GM18507 (cell line): ENCODE measurements at places on chromosomes 3 and 15.

- DNase-seq, result no peak
These were observed 184.2 kb upstream of the TPM1 start for GRCh38 chr15:62858343-62858742.

DNA sequence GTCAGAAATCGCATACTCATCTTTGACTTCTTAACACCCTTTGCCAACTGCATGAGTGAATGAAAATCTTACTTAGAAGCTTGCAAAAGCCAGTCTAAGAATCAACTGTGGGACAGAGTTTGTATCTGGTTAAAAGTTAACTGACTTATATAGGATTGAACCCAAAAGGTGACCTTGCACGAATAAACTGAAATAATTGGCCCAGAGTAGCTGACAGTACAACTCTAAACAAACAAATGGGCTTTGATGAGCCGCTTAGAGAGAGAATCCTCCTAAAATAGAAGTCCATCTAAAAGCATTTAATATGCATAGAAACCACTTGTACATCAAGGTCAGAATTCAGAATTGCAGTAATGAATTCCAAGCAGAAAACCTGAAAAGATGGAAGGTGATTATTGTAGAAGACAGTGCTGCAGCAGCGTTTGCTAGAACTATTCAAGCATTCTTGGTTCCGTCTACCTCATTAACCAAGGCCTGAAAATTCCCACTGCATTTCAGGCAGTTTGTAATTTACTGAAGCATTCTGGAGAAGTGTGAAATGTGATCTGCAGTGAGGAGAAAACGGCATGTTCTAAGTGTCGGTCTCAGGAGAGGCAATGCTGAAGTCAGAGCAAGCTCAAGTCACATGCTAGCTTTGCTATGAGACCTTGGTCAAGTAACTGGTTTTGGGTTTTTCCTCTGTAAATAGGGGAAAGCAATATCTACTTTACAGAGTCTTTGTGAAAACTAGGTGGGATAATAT is 103.7 kb downstream of the CADPS start:
- no peak for DNase-seq

DNA sequence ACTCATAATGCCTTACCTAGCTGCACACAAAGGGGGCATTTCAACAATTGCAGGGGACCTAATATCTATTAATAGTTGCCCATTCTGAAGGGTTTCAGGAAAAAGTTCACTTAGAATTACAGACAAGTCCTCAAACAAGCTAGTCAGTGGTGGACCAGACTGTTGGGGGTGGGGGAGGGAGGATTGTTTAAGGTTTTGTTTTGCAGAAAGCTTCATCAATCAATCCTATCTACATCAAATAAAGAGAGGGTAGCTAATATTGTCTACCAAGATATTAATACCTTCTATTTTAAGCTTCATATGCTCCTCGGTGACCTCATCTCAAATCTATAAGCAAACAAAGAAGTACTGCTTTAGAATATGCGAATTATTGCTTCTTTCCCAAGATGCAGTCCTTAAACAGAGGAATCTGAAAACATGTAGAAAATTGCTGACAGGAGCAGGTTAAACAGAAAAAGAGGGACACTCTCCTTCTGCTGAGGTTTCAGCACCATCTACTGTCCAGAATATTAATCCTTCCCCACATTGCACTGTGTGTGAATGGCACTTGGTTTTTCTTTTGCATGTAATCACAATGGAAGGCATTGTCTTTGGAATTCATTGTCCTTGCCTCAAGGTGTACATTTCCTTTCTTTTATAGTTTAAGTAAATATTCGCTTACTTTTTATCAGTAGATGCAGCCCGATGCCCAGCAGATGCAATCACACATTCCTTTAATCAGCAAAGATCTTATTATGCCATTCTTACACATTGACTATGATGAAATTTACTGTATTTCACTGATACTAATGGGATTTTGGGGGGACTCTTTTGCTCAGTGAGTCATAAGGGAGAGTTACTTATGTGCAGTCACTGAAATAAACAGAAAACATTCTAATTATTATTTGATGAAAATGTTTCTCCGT is 94.7 kb downstream of the IL5RA start:
- no peak for DNase-seq

DNA sequence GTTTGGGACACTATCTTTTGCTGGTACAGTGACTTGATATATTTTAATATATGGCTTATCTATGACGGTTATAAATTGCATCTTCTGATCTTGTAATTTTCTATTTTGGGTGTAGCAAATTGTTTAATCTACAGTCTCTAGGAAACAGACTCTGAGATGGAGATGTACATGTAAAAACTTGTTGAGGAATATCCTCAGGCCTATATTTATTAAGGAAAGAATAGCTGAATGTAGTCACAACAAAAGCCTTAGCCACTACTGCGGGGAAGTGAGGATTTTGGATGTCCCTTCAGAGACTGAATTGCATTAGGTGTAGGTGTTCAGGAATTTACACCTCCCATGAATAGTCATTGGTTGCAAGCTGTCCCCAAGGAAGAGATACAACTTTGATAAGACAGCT is 13.8 kb upstream of the OR5K3 start:
- DNase-seq, result no peak
